Suppressor macrophage treated with lipopolysaccharide for 4 hours (primary cell): ENCODE measurements at places on chromosomes 6 and 20.

DNA sequence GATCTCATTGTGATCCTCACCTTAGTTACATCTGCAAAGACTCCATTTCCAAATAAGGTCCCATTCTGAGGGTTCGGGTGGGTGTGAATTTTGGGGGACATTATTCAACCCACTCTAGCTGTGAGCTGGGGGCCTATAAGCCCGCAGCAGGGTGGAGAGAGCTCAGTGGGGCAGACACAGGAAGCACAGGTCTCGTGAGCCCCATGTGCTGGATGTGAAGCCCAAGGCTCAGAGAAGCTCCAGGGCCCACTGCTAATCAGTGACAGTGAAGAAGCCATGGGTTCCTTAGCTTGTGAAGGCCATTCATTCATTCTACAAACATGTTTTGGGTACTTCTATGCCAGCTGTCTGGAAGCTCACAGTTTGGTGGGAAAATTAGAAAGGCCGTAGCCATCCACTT, 47.5 kb downstream of the CHMP4B start:
- DNase-seq, result no peak

DNA sequence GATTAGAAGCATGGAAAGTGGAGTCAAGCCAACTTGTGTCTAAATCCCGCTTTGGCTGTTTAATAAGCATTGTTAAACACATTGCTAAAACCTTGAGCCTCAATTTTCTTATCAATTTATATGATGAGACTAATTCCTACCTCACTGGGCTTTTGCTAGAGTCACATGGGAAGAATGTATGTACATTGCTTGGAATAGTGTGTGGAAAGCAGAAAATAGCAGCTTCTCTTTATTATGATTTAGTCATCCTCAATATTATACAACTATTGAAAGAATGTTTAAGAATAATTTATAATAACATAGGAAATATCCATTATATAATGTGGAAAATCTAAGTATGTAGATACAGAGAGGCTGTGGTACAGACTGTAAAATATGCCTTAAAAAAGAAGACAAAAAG, 313.0 kb upstream of the CDYL start:
- no peak for DNase-seq

GRCh38 chr6:6780231-6780630, 191.7 kb downstream of the LY86 start:
- no peak for DNase-seq

DNA sequence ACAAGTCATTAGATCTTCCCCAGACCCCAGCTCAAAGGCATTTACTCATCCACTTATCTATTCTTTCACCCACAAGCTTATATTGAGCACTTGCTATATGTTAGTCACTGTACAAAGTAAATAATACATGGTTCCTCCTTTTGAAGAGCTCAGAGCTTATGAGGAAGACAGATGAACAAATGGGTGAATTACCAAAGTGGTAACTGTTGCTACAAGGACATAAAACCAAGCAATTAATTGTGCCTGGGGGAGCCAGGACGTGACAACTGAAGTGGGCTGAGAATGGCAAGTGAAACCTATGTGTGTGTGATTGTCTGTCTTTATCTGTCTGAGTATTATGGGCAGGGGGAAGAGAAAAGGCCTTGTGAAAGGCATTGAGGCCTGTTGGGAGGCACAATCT, 45.6 kb upstream of the AKIRIN2 start:
- DNase-seq, result peak; percentile 82

- DNase-seq, result no peak
These were observed 514 bp downstream of the ORC3 start for GRCh38 chr6:87590417-87590880.

- DNase-seq, result no peak
These were observed 490.9 kb upstream of the JARID2 start for GRCh38 chr6:14754751-14755513.

- DNase-seq, result no peak
These were observed 156.5 kb downstream of the ANKRD60 start for GRCh38 chr20:58071991-58072390.

DNA sequence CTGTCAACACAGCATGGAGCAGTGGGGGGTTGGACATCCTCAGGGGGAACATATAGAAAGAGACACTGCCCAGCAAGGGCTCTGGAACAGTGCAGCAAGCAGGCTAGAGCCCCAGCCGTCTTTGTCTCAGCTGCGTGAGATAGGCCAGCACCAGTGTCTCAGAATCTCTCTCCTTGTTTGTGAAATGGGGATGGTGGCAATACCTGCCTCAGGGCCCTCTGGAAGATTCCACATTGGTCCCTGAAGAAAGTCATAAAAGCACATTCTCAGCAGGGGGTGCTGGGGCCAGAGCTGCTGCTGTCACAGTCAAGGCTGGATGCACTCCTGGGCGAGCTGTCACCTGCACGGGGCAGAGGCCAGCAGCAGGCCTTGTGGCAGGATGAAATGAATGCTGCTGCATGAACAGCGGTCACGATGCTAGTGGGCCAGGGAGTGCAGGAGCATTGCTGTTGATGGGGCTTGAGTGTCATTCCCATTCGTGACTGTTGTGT, 121.7 kb downstream of the SYCP2 start:
- no peak for DNase-seq

GRCh38 chr6:125910527-125910926, 46.0 kb upstream of the HINT3 start:
- DNase-seq, result peak; percentile 78

DNA sequence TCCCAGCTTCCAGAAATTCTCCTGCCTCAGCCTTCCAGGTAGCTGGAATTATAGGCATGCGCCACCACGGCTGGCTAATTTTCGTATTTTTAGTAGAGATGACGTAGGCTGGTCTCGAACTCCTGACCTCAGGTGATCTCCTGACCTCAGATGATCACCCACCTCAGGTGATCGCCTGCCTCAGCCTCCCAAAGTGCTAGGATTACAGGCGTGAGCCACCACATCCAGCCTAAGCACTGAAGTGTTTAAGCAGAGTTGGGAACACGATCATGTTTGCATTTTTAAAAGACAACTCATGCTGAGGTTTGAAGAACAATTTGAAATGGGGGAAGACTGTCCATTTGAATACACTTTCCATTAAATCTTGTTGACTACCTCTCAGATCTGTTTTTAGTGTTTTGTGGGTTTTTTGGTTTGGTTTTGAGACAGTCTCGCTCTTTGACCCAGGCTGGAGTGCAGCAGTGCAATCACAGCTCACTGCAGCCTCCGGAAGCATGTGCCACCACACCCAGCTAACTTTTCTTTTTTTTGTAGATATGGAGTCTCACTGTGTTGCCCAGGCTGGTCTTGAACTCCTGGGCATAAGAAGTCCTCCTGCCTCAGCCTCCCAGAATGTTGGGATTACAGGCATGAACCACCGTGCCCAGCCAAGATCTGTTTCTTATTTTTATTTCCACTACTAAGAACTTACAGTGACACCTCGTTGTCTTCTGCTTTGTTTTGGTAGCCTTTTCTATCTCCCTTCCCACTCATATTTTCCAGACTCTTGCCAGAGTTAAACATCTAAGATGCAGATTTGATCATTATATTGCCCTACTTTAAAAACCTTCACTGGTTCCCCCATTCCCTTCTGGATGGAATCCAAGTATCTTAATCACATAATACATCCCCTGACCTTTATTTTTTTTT, 5.5 kb downstream of the CASP8AP2 start:
- DNase-seq, result no peak

DNA sequence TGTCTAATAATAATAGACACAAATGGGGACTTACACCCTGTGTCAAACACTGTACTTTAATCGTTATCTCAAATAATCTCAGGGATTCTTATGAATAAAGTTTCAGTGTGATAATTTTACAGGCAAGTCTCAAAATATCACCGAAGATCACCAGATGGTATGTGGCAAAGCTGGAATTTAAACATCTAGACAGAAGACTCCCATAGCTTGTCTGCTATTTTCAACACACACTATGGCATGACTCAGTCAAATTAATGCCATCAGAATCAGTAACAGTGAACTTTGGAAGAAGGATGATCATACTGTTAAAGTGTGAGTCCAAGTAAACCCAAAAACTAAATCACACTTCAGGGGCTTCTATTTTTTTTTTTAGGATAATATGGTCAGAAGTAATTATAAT, 867.6 kb upstream of the FLRT3 start:
- DNase-seq, result no peak

DNA sequence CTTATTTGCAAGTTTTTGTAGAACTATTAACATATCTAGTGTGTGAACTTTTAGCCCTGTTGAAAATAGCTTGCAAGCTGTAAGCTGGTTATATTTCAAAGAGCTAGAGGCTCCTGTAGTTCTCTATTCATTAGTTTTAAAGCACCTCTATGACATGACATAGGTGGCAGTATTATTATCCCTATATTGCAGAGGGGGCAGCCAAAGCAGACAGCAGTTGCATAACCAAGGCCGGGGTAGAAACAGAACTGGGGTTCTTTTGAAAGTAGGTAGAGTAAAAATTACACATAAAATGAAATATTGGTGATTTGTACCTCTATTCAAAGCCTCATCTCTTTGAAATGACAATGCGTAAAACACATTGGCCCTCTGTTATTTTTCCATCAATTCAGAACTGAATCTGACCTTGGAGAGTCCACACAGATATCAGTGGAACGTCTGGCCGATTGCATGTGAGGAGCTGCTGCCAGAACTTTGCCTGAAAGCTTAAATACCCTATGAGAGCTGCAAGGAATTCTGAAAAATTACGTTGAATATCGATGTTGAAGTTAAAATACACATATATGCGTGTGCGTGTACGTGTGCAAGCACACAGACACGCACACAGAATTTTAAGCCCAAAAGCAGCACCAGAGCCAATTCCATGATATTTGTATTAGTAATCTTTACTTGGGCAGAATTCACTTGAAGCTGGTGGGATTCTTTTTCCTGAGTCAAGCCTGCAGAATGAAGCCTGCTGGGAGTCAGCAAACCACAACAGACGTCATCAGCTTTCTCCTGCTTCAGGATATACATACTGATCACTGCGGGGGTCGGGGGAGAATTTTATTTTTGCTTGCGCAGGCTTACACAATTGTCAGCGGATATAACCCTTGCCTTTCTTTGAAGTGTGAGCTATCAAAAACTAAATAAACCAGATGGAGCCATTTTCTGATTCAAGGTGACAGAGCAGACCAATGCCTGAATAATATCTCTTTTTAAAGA, 163.2 kb downstream of the PDE7B start:
- DNase-seq, result no peak

DNA sequence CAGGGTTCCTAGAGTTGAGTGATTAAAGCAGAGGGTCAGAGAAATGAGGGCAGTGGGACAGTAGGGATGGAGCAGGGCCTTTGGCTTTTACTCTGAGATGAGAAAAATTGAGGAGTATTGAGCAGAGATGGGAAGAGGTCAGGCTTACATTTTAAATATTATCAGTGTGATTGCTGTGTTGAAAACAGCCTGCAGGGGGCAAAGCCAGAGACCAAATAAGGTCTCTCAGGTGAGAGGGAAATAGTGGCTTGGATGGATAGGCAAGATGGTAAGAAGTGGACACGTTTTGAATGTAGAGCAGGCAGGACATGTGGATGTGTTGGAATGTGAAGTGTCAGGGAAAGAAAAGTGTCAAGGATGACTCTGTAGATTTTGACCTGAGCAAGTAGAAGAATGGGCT, 105.0 kb upstream of the MAP3K7 start:
- no peak for DNase-seq

- peak; percentile 56 for DNase-seq
These were observed 41.3 kb downstream of the TXLNB start for GRCh38 chr6:139250296-139251044.

GRCh38 chr6:148628251-148628650, 118.6 kb upstream of the UST start:
- no peak for DNase-seq

DNA sequence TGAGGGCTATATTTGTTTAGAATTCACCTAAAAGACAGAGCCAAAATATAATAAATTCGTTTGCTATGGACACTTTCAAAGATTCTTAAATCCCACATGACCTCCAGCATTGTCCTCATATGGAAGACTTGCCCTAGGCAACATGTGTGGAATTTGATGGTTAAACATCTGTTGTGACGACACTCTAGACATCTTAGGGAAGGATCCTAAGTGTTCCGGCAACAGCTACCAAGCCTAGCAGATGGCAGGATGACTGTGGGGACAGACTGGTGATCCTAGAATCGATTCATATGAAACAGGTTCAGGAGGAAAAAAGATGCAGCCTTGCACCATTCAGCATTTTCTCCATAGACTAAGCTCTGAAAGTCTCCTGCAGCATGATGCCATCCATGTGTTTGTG, 77.6 kb upstream of the BACH2 start:
- no peak for DNase-seq

- DNase-seq, result peak; percentile 47
These were observed 154.5 kb upstream of the SCGN start for GRCh38 chr6:25497383-25498040.

GRCh38 chr6:158213925-158214674, 46.0 kb downstream of the GTF2H5 start:
- DNase-seq, result peak; percentile 82

DNA sequence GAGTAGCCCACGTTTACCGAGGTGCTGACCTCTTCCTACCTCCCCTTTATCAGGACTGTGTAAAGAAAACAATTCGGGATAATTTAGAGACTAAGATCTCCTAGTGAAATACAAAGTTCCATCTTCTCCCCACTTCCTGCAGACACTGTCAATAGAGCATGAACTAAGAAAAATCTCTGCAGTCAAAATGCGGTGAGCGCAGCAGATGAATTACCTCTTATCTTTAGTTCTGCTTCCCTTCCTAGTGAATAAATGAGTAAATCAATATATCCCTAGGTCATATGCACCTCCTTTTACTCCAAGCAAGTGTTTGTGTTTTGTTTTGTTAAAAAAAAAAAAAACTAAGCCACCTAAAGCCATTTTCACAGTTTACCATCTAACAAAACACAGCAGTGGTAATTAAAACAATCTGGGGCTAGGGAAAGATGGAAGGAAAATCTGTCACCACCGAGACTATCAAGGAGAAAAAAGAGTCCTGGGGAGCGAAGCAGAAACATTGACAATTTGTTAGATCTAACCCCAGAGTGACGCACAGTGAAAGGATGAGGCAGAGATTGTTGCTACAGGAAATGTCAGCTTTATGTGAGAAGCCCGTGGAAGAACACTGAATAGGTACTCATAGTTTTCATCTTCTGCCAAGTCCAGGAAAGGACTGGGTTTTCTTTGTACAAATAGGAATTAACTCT, 159.4 kb upstream of the SPTLC3 start:
- DNase-seq, result no peak
